ENCODE measurements at places on chromosomes 4 and X.
A peak's percentile ranks its signal among the peaks of the same experiment; 100 is the strongest.

- no peak for DNase-seq
These were observed 833.5 kb upstream of the GALNTL6 start for GRCh38 chr4:170979736-170980135.

GRCh38 chrX:13430136-13430827 is 110.4 kb upstream of the ATXN3L start:
- no peak for DNase-seq

DNA sequence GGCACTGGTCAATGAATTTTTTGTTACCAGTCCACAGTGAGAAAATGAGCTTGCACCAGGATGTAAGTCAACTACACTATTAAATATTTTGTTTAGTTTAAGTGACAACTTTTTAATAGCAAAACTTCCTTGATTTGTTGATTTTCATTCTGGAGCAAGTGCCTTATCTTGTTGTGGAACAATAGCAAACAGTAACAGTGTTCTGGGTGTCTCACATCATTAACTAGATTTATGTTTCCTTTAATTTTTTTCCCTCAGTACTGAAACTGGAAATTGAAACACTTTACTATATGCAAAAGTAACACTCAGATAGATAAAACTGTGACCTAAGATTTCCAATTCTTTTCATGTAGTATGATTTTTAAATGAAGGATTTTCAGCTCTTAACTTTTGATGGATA is 80.1 kb downstream of the GALNT7 start:
- no peak for DNase-seq

DNA sequence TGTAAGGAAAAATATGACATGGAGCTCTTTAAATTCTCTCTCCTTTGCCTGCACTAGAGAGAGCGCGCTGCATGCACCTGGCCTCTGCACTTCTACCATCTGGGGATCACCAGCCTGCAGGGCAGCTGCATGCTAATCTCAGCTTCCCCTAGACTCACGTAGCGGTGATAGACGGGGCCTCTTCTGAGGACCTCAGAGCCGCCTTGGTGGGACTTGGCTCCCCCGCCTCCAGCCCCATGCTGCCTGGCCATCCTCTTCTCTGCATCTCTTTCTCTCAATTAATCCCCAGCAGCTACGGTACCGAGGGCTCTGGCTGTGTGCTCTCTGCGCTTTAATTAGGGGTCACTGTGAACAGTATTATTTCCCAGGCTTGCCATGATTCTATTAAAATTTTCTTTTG is 52.8 kb upstream of the PSAPL1 start:
- DNase-seq, result no peak

- DNase-seq, result no peak
These were observed 4.2 kb downstream of the TACC3 start for GRCh38 chr4:1725521-1725920.

- DNase-seq, result no peak
These were observed 9.5 kb upstream of the PDLIM5 start for GRCh38 chr4:94442251-94442650.

DNA sequence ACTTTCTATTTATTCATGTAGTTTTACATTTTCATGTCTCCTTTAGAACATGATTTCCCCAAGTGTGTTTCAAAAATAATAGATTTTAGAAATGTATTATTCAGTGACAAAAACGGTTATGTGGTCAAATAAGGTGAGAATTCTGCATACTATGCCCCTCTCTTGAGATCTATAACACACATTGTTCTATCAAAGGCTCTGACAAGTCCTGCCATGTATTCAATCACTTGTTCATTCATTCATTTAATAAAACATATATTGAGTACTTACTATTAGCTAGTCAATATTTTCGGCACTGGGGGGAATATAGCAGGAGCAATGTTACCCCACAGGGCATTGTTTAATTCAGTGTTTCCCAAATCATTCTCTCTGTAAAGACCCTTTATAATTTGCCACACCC is 58.4 kb upstream of the FGF13 start:
- no peak for DNase-seq

- DNase-seq, result no peak
These were observed 2.5 kb downstream of the VBP1 start for GRCh38 chrX:155218777-155219176.

GRCh38 chrX:54811301-54811885 is 3.8 kb downstream of the MAGED2 start:
- no peak for DNase-seq

DNA sequence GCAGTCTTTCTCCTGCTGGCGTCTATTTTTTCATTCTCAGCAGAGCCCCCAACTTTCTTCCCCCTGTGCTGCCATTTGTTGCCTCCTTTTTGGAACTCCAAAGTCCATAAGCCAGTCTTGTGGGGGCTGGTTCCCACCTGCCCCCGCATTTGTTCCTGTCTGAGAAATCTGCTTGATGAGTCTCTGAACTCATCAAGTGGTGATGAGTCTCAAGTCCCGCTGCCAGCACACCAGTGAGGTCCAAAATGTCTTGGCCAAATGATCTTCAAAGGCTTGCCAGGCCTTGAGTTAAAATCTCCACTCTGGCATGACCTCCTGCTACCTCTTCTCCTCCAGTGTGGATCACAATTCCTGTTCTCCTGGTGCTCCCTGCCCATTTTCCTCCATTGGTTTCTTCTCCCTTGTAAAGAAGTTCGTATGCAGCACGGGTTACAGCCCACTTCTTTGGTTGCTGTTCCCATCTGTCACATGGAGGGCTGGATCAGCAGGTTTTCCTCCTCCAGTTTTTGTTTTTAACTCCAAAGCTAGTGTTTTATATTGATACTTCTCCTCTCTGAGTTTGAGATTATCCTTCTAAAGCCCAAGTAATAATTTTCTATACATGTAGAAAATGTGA is 72.7 kb upstream of the LIMCH1 start:
- no peak for DNase-seq

GRCh38 chr4:27742816-27743215 is 882.2 kb downstream of the STIM2 start:
- DNase-seq, result no peak

GRCh38 chr4:113901994-113902787 is 77.3 kb downstream of the ARSJ start:
- peak; percentile 24 for DNase-seq

Data from stimulated activated CD4-positive, alpha-beta T cell treated with anti-CD3 and anti-CD28 coated beads, Interleukin-1b, Interleukin-23, amount 100 ng/mL, for 1 hour (primary cell).